A549 treated with AZD2906 at 1 μM for 4 hours (cell line): ENCODE measurements at places on chromosomes 2 and 18. TPM values are rescaled to one million over a fixed set of nuclear protein-coding genes. Genes with fewer than 3 reads are reported as not detected.

Gene VIL1
- 0.16 to 0.36 TPM (median 0.28 TPM) in 5 replicates for total RNA-seq

Gene CXCR1
- total RNA-seq, result not detected in 5 replicates

Gene GATA6
- total RNA-seq, result 1.3 to 1.9 TPM (median 1.8 TPM) in 5 replicates

Gene SPDYA
- total RNA-seq, result 0.08 to 0.27 TPM (median 0.25 TPM) in 5 replicates

Gene LYPD6B
- total RNA-seq, result not detected in 5 replicates

Gene CNTNAP5
- total RNA-seq, result not detected in 5 replicates

Gene SH3RF3
- 0.47 to 0.71 TPM (median 0.66 TPM) in 5 replicates for total RNA-seq

Gene IL37
- not detected in 5 replicates for total RNA-seq
